Activated naive CD4-positive, alpha-beta T cell treated with anti-CD3 and anti-CD28 coated beads, Interleukin-2, amount 50 U/mL, for 16 hours (primary cell): ENCODE measurements at places on chromosomes 12 and 14.

DNA sequence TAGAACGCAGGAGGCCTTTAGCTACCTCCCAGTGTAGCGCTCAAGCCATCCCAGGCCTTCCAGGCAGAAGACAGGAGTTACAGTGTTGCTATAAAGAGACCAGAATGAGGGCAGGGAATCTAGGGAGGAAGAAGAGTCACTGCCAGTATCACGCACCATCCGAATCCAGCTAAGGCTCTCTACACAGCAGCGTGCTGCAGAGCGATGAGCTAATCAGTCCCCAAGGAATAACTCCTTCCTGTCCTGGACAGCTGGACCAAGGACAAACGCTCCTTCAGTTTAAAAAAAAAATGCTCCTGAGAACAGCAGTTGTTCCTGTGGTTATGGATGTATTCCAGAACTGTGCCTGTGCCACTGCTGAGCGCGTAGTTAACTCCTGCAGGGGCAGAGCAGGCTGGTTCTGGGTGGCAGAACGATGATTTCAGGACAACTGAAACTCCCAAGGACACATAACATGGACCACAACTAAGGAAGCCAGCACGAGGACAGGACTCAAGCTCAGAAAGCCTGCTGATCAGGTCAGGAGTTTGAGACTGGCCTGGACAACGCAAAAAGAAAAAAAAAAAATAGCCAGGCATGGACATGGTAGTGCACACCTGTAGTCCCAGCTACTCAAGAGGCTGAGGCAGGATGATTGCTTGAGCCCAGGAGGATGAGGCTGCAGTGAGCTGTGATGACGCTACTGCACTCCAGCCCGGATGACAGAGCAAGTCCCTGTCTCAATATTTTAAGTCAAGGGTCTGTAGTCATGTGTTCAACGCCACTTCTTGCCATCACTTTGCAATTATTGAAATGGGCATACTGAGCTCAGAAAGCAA, 2.6 kb downstream of the IFFO1 start:
- DNase-seq: no peak

DNA sequence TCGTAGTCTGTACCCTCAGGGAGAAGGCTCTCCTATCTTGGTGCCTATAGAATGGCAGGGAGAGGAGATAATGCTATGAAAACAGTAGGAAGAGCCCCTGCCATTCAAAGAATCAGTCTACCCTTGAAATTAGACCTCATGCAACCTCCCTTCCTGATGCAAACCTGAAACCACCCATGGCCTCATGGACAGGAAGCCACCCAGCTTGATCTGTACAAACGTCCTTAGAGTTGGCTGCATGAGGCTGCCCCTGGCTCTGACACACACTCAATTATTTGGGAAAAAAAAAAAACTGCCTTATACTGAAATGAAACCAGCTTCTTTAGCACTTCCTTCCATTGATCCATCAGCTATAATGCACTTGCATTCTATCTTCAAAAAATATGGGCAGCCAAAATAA, 116.6 kb upstream of the BCL2L14 start:
- no peak for DNase-seq

DNA sequence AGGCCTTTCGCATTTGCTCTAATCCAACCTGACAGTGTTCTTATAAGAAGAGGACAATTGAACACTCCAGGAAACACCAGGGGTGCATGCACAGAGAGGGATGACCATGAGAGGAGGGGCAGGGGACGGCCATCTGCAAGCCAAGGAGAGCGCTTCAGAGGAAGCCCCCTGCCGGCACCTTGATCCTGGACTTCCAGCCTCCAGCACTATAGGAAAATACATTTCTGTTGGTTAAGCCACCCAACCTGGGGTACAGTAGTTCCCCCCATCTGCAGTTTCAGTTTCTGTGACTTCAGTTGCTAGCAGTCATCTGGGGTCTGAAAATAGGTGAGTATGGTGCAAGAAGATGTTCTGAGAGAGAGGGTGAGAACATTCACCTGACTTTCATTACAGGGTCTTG, 64.7 kb downstream of the CLMN start:
- DNase-seq: no peak

GRCh38 chr12:2058837-2059236, 6.0 kb downstream of the CACNA1C start:
- DNase-seq: no peak

- DNase-seq: no peak
Observed at GRCh38 chr14:85280074-85280473, 249.9 kb upstream of the FLRT2 start.

- no peak for DNase-seq
Observed at GRCh38 chr12:103278329-103278728, 217.4 kb downstream of the C12orf42 start.

GRCh38 chr14:20417250-20418186, 4.2 kb upstream of the TEP1 start:
- DNase-seq: no peak

GRCh38 chr12:32139064-32139421, 32.4 kb downstream of the BICD1 start:
- peak; percentile 25 for DNase-seq

DNA sequence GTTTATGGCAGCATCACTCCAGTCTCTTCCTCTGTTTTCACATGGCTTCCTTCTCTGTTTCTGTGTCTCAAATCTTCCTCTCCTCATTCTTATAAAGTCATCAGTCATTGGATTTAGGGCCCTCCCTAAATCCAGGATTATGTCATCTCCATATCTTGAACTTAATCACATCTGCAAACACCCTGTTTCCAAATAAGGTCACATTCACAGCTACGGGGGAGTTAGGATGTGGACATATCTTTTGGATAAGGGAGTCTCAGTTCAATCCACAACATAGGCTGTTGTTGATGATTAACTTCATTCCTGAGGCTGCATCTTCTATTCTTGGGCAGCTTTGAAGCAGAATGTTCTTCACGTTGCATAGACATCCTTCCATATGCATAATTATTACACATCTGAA, 40.3 kb upstream of the NTF3 start:
- no peak for DNase-seq
